ENCODE measurements at places on chromosomes 16 and 17.

DNA sequence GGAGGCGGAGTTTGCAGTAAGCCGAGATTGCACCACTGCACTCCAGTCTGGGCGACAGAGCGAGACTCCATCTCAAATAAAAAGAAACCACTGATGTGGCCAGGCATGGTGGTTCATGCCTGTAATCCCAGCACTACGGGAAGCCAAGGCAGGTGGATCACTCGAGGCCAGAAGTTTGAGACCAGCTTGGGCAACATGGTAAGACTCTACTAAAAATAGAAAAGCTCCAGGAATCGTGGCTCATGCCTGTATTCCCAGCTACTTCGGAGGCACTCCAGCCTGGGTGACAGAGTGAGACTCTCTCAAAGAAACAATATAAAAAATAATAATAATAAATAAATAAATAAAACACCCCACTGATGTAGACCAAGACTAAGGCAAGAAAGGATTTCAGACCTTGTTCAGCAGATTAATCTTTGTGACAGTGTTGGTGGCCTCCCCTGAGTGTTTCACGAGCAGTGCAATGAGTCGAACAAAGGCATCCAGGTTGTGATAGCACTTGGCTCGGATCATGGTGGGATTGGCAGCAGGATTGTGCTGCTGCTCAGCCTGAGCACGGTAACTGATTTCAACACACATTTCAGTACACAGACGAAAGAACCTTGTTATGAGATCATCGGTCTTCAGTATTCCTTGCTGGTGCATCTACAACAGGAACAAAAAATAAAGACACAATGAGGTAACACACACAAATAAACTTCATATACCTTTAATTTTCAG lies 18.6 kb downstream of the SETD6 start:
- DNase-seq: no peak

DNA sequence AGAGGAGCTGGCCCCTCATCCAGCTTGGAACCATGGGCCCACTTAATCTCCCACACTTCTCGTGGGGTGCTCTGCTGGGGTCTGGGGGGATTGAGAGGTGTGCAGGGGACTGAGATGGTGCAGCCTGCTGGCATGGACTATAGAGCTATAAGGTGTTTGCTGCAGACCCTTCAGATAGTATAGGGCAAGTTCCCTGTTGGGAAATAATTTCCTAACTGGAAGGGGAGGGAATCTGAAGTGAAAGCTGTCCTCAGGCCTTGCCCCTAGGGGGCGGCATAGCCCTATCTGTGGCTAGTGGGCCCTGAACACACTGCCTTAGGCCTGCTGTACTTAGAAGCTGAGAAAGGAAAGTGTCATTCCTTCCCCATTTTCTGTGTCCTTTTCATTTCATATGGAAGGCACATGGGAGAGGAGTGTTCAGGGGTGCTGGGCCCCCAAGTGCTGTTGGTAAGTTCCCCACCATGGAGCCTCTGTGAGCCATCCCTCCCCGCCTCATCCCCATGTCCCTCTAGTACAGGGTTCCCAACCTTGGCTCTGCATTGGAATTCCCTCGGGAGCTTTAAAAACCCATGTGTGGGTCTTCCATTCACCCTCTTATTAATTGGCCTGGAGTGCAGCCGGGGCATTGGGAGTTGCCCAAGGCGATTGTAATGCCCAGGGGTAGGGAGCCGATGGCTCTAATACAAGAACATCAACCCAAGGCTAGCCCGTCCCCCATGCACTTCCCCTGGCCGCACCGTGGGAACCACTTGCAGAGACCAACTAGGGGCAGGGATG lies 19.7 kb downstream of the GOSR2 start:
- DNase-seq: no peak

GRCh38 chr17:60695960-60696359 lies 18.3 kb downstream of the BCAS3 start:
- DNase-seq: no peak

GRCh38 chr16:23597003-23597756 lies 1.1 kb upstream of the NDUFAB1 start:
- DNase-seq: no peak

DNA sequence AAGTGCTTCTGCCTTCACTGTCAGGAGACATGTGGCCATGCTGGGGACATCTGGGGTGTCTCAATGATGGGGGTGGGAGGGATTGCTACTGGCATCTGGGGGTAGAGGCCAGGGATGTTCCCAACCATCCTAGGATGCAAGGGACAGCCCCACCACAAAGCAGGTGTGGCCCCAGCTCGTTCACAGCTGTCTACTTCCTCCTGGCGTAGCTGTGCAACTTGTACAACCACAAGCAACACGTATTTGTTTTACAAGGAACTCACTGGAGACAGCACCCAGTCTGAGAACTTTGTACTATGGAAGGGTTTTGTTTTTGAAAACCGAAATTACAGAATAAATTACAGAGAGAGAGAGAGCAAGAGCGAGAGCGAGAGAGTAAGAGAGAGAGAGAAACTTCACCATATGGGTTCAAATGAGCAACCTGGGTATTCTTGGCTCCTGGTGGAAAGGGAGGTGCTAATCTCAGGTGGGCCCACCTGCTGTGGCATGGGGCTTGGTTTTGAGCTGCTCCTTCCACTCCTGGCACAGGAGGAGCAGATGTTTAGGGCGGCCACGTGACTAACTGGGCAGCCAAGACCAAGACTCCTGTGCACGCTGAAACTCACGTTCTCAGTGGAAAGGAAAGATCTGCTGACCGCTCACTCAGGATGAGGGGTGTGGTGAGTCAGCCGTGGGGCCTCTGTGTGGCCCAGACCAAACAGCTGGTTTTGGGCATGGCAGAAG lies 17.5 kb upstream of the TNFRSF13B start:
- no peak for DNase-seq

GRCh38 chr17:38509772-38510420 lies 81.6 kb downstream of the ARHGAP23 start:
- DNase-seq: no peak

GRCh38 chr17:31494259-31495021 lies 103.0 kb downstream of the RAB11FIP4 start:
- peak; percentile 61 for DNase-seq

- DNase-seq: no peak
Observed at GRCh38 chr17:29256735-29257466, 10.2 kb downstream of the CRYBA1 start.

GRCh38 chr17:64773836-64774761 lies 112.0 kb upstream of the SMURF2 start:
- DNase-seq: no peak

- no peak for DNase-seq
Observed at GRCh38 chr16:10080051-10080772, 102.0 kb downstream of the GRIN2A start.

- no peak for DNase-seq
Observed at GRCh38 chr17:20613248-20613647, 33.7 kb downstream of the CDRT15L2 start.

- no peak for DNase-seq
Observed at GRCh38 chr17:17493986-17494466, 2.2 kb downstream of the RASD1 start.

DNA sequence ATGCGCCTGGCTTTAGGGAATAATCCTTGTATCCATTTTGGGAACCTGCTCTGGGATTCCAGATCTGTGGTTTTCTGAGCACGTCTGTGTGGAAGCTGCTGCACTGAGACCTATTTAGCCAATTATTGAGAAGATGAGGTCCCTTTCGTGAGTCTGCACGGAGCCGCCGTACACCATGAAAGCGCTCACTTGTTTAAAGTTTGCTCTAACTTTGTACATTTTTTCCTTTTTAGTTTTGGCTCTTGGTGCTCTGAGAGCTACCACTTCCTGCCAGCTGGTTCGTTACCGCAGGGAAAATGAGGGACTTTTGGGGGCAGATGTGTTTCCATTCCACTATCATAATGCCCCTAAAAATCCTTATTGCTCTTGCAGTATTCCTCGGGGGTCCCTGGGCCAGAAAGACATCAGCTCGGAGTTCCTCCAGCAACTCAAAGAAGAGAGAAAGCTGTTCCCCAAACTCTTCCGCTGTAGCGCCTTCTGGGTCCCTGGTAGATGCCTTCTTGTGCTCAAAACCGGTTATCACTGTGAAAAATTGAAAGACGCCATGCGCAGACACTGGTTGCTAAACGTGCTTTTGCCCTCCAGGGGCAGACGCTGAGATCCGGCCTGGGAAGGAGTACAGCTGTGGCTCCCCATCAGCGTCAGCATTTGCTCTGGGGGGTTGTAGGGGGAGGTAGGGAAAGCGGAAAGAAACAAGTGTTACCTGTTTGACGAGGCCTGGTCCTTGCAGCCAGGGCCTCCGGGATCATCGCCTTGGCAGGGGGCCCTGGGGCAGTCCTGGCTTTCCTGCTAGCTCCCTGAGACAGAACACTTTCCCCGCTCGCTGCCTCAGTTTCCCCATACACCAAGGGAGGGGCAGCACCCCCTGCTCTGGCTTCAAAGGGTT lies 238.1 kb downstream of the MRTFB start:
- DNase-seq: no peak

DNA sequence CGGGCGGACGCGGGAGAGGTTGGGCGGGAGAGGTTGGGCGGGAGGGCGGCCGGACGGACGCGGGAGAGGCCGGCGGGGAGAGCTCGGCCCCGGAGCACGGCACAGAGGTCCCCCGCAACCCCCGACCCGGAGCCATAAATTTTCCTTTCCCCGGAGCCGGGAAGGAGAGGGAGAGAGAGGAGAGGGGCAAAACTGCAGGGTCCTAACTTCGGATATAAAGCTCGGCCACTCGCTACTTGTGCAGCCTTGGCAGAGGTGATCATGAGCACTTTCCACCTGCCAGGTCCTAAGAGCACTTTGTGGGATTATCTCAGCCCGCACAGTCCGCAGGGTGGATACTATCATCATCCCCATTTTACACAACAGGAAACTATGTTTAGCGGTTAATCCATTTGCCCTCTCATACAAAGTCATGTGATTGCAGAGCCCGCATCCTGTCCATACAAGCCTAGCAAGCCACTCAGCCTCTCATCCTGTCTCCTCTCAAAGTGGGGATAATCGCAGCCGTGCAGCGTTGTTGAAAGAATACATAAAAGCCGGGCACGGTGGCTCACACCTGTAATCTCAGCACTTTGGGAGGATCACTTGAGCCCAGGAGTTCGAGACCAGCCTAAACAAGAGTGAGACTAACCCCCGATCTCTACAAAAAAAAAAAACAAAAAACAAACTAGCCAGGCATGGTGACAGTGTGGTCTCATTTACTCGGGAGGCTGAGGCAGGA lies 780 bp upstream of the DCAKD start:
- no peak for DNase-seq

- no peak for DNase-seq
Observed at GRCh38 chr17:61179380-61179806, 220.2 kb upstream of the TBX2 start.

DNA sequence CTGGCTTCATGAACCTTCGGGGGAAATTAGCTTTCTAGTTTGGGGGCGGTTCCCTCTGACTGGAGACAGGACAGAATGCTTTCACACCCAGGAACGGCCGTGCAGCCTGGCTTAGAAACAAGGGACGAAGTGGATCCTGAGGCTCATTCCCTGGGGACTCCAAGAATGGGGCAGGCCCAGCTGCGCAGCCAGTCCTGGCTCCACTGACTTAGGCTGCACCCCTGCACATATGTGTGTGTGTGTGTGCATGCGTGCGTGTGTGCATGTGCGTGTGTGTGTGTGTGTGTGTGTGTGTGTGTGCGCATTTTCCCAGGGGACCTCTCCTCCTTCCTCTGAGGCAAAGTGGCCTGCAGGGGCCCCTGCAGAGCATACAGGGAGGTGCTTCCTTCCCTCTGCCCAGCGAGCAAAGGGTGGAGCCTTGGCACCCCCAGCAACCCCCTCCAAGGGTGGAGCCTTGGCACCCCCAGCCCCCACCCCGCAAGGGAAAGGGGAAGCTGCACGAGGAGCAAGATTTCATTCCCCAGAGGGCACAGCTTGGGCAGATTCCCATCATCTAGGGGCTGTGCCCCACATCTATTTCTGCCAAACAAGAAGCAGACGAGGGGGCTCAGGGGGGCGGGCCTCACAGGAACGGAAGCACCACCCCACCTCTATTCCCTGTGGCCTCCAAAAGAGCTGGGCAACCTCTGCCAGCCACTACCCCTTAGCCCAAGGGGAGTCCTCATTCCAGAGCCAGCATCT lies 97.6 kb upstream of the CBX4 start:
- DNase-seq: no peak

DNA sequence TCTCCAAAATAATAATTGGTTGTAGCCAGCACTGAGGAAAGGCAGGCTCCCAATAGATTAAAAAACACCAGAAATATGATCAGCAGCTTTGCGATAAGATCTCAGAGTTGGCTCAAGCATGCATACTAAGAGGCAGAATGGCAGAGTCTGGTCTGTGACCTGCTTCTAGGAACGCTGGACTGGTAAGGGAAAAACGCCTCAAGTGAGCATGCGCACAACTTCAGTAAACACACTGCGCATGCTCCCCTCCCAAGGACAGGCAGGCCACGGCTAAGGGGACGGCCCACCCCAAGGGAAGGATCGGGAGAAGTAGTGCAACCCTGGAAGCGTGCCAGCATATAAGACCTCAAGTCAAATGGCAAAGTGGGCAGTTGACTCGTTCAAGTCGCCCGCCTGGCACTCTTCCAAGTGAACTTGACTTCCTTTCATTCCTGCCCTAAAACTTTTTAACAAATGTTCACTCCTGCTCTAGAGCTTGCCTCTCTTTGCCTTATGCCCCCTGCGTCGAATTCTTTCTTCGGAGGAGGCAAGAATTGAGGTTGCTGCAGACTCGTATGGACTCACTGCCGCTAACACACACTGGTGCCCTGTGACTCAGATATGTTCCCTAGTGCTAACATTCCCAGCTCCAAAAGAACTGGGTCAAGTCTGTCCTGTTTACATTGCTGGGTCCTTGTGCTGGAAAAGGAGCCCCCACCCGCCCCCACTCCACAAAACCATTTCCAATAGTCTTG lies 22.4 kb upstream of the PRM1 start:
- DNase-seq: no peak

DNA sequence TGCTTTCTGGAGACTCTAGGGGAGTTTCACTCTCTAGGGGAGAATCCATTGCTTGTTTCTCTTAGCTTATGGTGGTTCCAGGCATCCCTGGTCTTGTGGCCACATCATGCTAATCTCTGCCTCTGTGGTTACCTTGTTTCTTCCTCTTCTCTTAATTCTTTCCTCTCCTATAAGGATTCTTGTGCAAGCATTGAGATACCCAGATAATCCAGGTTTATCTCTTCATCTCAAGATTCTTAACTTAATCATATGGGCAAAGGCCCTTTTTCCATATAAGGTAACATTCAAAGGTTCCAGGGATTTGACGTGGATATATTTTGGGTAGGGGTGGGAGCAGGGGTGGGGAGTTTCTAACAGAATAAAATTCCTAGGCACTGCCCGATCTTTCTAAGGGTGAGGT lies 32.6 kb downstream of the FAM20A start:
- DNase-seq: no peak

DNA sequence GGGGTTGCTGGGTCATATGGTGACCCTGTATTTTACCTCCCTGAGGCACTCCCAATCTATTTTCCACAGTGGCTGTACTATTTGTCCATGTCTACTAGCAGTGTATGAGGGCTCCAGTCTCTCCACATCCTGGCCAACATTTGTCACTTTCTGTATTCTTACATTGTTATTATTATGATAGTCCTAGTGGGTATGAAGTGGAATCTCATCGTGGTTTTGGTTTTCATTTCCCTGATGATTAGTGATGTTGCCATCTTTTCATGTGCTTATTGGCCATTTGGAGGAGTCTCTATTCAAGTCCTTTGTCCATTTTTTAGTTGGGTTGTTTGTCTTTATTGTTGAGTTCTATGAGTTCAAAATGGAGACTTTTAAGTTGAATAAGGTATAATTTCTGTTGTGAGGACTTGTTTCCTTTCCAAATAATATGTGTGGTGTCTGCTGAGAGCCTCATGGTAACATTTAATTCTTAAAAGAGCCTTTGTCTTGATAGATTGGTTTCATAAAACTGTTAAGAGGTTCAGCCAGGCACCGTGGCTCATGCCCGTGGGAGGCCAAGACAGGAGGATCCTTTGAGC lies 108.2 kb downstream of the RPTOR start:
- DNase-seq: no peak

GRCh38 chr17:58330997-58331814 lies 2.6 kb upstream of the TSPOAP1 start:
- peak; percentile 77 for DNase-seq

Measured in stimulated activated CD8-positive, alpha-beta memory T cell treated with anti-CD3 and anti-CD28 coated beads, Interleukin-4, amount 100 ng/mL, for 4 hours (primary cell).